ENCODE measurements at places on chromosomes 1 and 21.

- DNase-seq: no peak
Observed at GRCh38 chr1:96515430-96515829, 206.2 kb upstream of the PTBP2 start.

- no peak for DNase-seq
Observed at GRCh38 chr1:154968731-154969130, 1.8 kb downstream of the SHC1 start.

DNA sequence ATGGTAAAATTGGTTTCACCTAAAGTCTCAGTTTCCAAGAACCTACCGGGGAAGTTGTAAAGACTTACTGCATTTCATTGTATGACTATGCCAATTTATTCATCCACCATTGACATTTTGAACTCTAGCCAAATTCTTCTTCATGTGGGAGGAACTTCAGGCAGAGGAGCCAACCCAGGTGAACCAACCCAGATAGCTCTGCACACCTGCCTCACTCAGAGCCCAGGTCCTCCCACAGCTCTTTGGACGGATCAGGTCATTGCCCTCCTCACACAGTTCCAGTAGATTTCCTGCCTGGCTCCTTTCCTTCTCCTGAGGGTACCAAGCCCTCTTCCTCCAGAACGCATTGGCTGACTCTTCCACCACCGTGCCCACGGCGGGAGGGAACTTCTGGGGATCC is 121.7 kb downstream of the DTL start:
- DNase-seq: no peak

GRCh38 chr1:17207540-17207939 is 2.6 kb downstream of the PADI1 start:
- DNase-seq: no peak

DNA sequence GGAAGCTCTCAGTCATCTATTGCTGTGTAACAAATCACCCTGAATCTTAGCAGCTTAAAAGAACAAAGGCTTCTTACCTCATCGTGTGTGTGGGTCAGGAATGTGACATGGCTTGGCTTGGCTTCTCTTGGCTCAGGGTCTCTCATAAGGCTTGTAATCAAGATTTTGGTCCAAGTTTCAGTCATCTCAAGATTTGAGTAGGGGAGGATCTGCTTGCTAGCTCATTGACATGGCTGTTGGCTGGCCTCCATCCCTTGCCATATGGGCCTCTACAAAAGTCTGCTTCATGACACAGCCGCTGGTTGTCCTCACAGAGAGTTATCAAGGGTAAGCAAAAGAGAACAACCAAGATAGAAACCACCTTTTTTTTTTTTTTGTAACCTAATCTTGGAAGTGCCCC is 207.7 kb downstream of the PTPRC start:
- no peak for DNase-seq

GRCh38 chr1:18830596-18830995 is 28.9 kb downstream of the TAS1R2 start:
- no peak for DNase-seq

GRCh38 chr21:46051821-46052675 is 45.9 kb upstream of the COL6A2 start:
- no peak for DNase-seq

GRCh38 chr1:2078170-2078569 is 28.0 kb downstream of the PRKCZ start:
- no peak for DNase-seq

Data from H9 (cell line).